Pancreas (tissue), 10 donors: ENCODE measurements at places on chromosomes 13 and 19. TPM values are rescaled to one million over a fixed set of nuclear protein-coding genes. Genes with fewer than 3 reads are reported as not detected.

DNA sequence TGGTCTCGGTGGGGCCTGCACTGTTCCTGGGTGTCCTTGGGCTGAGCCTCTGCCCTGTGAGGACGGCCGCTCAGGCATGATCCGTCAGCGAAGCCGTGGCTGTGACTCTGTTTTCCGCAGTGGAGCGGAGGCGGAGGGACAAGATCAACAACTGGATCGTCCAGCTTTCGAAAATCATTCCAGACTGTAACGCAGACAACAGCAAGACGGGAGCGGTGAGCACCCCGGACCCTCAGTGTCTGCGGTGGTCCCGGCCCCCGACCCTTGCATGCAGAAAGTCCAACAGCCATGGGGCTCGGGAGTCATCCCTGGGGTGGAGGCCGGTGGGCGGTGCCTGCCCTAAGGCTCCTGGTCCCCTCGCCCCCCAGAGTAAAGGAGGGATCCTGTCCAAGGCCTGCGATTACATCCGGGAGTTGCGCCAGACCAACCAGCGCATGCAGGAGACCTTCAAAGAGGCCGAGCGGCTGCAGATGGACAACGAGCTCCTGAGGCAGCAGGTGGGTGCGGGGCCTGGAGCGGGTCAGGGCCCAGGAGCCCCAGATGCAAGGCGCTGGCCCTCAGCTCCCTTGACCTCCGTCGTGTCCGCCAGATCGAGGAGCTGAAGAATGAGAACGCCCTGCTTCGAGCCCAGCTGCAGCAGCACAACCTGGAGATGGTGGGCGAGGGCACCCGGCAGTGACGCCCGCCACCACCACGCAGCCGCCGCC lies 3.6 kb upstream of the HAMP start:
- no peak overlapping the region for H3K4me3 ChIP-seq
- DNase-seq, result no peak
- H3K27me3 ChIP-seq, result no peaks in the 10 kb centered on the region
- H3K4me1 ChIP-seq, result no peaks in the 10 kb centered on the region
- H3K27ac ChIP-seq, result no peak overlapping the region

DNA sequence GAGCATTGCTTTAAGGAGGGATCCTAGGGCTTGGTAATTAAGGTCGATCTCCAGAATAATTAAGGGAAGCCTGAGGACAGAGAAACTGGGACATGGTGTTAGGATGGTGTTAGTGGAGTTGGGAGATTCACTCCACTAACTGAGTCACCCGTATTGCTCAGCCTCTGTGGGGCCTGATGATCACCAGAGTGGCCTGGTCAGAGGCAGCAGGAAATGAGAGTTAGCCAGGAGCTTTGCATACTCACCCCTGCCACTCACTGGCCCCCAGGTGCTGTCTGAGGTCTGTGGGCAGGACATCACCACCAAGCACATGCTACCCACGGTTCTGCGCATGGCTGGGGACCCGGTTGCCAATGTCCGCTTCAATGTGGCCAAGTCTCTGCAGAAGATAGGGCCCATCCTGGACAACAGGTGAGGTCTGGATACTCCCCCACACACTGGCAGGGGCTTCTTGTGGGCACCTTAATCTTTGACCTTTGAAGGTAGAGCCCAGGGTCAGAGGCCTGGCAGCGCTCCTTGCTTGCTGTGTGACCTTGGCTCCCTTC lies 32.1 kb downstream of the PPP2R1A start:
- H3K4me3 ChIP-seq, result no peak overlapping the region
- no peak overlapping the region for H3K27ac ChIP-seq
- no peaks in the 10 kb centered on the region for H3K27me3 ChIP-seq
- no peak for DNase-seq
- peaks cover 87% of the 10 kb centered on the region for H3K36me3 ChIP-seq

The ZNF17 gene
- 3.7 TPM for total RNA-seq

GRCh38 chr13:48908381-48909055 lies 67.2 kb upstream of the FNDC3A start:
- no peaks in the 10 kb centered on the region for H3K27me3 ChIP-seq
- no peak overlapping the region for H3K4me3 ChIP-seq
- peak overlapping the region; percentile 15 for H3K27ac ChIP-seq

- no peak overlapping the region for H3K27ac ChIP-seq
- H3K4me3 ChIP-seq, result no peak overlapping the region
- no peak for DNase-seq
- no peaks in the 10 kb centered on the region for H3K4me1 ChIP-seq
- no peaks in the 10 kb centered on the region for H3K36me3 ChIP-seq
- no peaks in the 10 kb centered on the region for H3K27me3 ChIP-seq
Measured at GRCh38 chr13:89205856-89206520, 1534.8 kb downstream of the SLITRK5 start.

- H3K4me3 ChIP-seq, result no peak overlapping the region
- no peak for DNase-seq
- no peaks in the 10 kb centered on the region for H3K36me3 ChIP-seq
- no peaks in the 10 kb centered on the region for H3K27me3 ChIP-seq
Measured at GRCh38 chr13:64066711-64067110, 2651.1 kb upstream of the PCDH20 start.

- H3K27me3 ChIP-seq, result no peaks in the 10 kb centered on the region
- no peak overlapping the region for H3K4me3 ChIP-seq
- no peaks in the 10 kb centered on the region for H3K4me1 ChIP-seq
- no peak for DNase-seq
- no peaks in the 10 kb centered on the region for H3K36me3 ChIP-seq
- H3K27ac ChIP-seq, result no peak overlapping the region
Measured at GRCh38 chr19:29421196-29421545, 104.6 kb upstream of the VSTM2B start.

The MBD3L2 gene
- total RNA-seq, result not detected

DNA sequence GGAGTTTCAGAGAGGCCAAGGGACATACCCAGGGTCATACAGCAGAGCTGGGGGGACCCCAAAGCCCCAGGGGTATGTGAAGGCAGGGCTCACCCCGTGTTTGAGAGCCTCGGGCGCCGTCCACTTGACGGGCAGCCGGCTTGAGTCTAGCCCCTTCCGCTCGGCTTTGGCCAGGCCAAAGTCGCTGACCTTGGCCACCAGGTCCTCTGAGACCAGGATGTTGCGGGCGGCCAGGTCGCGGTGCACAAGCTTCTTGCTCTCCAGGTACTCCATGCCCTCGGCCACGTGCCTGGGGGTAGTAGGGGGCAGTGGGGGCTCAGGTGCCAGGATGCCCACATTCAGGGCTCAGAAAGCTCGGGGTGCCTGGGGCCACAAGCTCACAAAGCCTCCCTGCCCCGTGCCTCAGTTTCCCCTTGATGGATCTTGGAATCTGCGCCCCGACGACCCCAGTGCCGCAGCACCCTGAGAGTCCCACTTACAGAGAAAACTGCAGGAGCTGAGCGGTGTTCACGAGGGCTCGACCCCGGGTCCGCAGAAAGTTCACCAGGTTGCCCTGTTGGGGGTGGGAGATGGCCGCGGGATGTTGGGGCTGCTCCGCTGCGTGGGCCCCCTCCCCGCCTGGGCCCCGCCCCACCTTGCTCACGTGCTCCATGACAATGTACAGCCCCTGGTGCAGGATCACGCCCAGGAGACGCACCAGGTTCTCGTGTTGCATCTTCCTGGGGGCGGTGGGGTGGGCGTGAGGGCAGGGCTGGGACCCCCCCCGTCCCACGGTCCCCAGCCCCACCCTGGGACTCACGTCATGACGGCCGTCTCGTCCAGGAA lies 7.1 kb downstream of the MATK start:
- H3K27me3 ChIP-seq, result no peaks in the 10 kb centered on the region
- H3K27ac ChIP-seq, result no peak overlapping the region
- H3K36me3 ChIP-seq, result no peaks in the 10 kb centered on the region
- no peak overlapping the region for H3K4me3 ChIP-seq

- DNase-seq, result no peak
- H3K4me1 ChIP-seq, result no peaks in the 10 kb centered on the region
- no peak overlapping the region for H3K27ac ChIP-seq
- H3K4me3 ChIP-seq, result no peak overlapping the region
- no peaks in the 10 kb centered on the region for H3K36me3 ChIP-seq
- H3K27me3 ChIP-seq, result no peaks in the 10 kb centered on the region
Measured at GRCh38 chr13:79183231-79183630, 222.8 kb downstream of the RBM26 start.

DNA sequence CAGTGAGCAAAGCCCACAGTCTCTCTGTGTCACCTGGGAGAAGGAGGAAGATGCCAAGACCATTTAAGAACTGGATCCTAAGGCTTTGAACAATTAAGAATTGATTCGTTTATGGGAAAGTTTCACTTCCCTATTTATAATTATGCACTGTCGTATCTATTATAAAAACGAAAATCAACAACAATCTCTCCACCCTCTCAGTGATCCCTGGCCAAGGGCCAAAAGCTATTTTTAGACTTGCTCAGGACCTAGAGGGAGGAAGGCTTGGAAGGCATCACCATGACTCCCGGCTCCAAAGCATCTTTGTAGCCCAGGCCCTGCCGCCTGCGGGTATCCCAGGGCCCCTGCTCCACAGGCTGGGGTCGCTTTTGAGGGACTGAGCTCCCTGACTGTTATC lies 1.3 kb downstream of the RHPN2 start:
- H3K36me3 ChIP-seq, result no peaks in the 10 kb centered on the region
- no peaks in the 10 kb centered on the region for H3K4me1 ChIP-seq
- H3K4me3 ChIP-seq, result peak overlapping the region; percentile 63
- no peaks in the 10 kb centered on the region for H3K27me3 ChIP-seq
- peak; percentile 36 for DNase-seq

- no peaks in the 10 kb centered on the region for H3K27me3 ChIP-seq
- no peak overlapping the region for H3K4me3 ChIP-seq
- no peak for DNase-seq
- no peaks in the 10 kb centered on the region for H3K4me1 ChIP-seq
- H3K36me3 ChIP-seq, result no peaks in the 10 kb centered on the region
- no peak overlapping the region for H3K27ac ChIP-seq
Measured at GRCh38 chr19:4513248-4513647, 5.0 kb downstream of the PLIN4 start.

The APOC4 gene
- total RNA-seq, result 0.47 TPM

The ARHGEF18 gene
- total RNA-seq, result 17.7 TPM

GRCh38 chr19:19068659-19069654 lies 5.2 kb downstream of the SLC25A42 start:
- H3K36me3 ChIP-seq, result no peaks in the 10 kb centered on the region
- H3K4me1 ChIP-seq, result no peaks in the 10 kb centered on the region
- no peaks in the 10 kb centered on the region for H3K27me3 ChIP-seq
- no peak overlapping the region for H3K4me3 ChIP-seq
- H3K27ac ChIP-seq, result no peak overlapping the region

DNA sequence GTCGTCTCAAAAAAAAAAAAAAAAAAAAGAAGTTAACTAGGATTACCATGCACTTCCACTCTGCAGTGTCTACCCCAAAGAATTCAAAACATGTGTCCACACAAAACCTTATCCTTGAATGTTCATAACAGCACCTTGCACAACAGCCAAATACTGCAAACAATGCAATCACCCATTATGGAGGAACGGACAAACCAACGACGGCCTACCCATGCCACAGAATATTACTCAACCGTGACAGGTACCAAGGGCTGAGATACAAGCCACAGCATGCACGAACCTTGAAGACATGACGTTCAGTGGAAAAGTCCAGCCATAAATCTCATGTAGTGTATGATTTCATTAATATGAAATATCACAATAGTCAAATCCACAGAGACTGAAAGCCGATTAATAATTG lies 3.0 kb upstream of the SHISA7 start:
- no peaks in the 10 kb centered on the region for H3K36me3 ChIP-seq
- H3K4me1 ChIP-seq, result no peaks in the 10 kb centered on the region
- DNase-seq, result no peak
- no peak overlapping the region for H3K4me3 ChIP-seq
- H3K27ac ChIP-seq, result no peak overlapping the region
- H3K27me3 ChIP-seq, result no peaks in the 10 kb centered on the region

DNA sequence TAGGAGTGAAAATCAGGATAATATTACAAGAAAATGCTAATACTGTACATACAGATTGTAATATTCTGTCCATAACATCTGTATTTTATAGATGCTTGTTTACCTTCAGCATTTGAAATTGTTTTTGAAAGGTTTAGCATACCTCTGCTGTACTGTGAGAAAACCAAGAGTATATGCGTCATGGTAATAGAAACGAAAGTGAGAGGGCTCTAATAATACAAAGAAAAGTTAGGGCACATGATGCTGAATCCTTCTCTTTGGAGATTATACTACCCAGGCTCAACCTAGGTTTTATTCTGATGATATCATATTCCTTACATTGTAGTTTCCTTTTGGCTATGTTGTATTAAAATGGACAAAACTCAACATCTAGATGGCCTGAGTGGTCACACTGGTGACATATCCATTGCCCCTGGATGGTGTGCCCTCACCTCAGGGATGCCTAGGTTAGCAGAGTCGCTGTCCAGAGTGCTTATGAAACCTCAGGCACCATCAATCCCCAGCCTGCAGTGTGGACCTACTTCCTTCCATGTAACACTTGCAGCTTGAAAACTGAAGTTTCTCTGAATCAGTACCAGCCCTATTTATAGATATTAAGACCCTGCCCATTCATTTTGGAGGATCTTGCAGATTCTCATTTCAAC lies 253.7 kb downstream of the KCTD12 start:
- no peaks in the 10 kb centered on the region for H3K4me1 ChIP-seq
- DNase-seq, result no peak
- no peaks in the 10 kb centered on the region for H3K36me3 ChIP-seq
- H3K27ac ChIP-seq, result no peak overlapping the region

The URI1 gene
- 22.7 TPM for total RNA-seq

The VWA8 gene
- total RNA-seq, result 10.5 TPM

- H3K4me3 ChIP-seq, result no peak overlapping the region
- no peak overlapping the region for H3K27ac ChIP-seq
- no peaks in the 10 kb centered on the region for H3K4me1 ChIP-seq
- H3K36me3 ChIP-seq, result no peaks in the 10 kb centered on the region
Measured at GRCh38 chr19:51094696-51095279, 12.1 kb upstream of the KLK14 start.

DNA sequence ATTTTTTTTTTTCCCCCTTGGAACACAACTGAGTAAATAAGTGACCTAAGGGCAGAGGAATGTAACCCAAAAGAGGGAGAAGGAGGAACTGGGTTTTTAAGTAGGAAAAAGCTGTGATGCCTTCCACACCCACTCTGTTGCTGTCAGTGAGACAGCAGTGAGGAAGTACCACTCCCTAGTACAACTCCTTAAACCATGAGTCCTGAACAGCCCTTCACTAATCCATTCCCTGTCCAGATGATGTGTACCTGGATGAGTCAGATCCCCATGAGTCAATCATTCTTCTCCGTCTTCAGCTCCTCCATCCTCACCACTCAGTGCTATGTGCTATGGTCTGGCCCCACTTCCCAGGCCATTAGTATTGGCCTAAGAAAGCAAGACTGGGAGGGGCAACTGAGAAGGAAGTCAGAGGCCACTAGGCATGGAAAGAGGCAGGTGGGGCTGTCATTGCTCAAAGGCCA lies 12.9 kb upstream of the CXCL17 start:
- DNase-seq, result no peak
- H3K4me3 ChIP-seq, result no peak overlapping the region
- no peaks in the 10 kb centered on the region for H3K36me3 ChIP-seq

- no peak for DNase-seq
- no peaks in the 10 kb centered on the region for H3K4me1 ChIP-seq
- no peaks in the 10 kb centered on the region for H3K27me3 ChIP-seq
- no peaks in the 10 kb centered on the region for H3K36me3 ChIP-seq
- H3K27ac ChIP-seq, result peak overlapping the region; percentile 39
Measured at GRCh38 chr13:48571126-48571913, 38.4 kb upstream of the RCBTB2 start.

The CYP4F8 gene
- total RNA-seq, result not detected

The PSG1 gene
- not detected for total RNA-seq

The RAB20 gene
- 16.3 TPM for total RNA-seq
